ENCODE measurements at places on chromosomes 5 and 9.

- DNase-seq, result no peak
These were observed 68.0 kb downstream of the ZNF608 start for GRCh38 chr5:124678468-124678867.

- no peak for DNase-seq
These were observed 2.9 kb downstream of the UBE2B start for GRCh38 chr5:134374232-134374631.

DNA sequence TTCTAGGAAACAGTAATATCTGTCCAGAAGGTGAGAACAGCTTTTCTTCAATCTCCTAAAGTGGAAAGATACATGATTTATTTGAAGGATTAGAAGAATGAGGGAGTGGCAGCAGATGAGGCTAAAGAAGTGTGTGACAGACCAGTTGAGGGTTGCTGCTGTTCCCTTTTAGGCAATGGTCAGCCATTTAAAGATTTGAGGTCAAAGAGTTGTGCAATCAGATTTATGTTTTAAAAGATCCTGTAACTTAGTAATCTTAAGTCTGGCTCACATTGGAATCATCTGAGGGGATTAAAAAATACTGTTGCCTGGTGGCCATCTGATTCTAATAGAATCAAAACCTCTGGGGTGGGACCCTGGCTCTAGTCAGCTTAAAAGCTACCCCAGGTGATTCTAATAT, 4.3 kb upstream of the SGCD start:
- no peak for DNase-seq

DNA sequence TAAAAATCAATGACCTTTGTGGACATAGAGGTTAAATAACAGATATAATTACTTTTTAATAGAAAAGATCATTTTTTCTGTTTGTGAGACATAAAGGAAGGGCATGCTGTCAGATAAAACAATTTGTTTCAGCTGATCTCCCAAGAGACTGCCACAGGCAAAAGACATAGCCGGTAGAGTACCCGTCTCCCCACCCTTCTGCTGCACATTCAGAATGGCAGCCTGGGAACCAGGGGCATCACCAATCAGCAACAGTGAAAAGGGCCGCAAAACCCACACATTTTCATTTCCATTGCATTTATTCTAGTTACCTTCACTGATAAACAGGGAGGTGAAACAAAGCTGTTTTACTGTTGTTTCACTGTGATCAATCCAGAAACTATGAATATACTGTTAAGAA, 357.7 kb downstream of the ARRDC3 start:
- no peak for DNase-seq

DNA sequence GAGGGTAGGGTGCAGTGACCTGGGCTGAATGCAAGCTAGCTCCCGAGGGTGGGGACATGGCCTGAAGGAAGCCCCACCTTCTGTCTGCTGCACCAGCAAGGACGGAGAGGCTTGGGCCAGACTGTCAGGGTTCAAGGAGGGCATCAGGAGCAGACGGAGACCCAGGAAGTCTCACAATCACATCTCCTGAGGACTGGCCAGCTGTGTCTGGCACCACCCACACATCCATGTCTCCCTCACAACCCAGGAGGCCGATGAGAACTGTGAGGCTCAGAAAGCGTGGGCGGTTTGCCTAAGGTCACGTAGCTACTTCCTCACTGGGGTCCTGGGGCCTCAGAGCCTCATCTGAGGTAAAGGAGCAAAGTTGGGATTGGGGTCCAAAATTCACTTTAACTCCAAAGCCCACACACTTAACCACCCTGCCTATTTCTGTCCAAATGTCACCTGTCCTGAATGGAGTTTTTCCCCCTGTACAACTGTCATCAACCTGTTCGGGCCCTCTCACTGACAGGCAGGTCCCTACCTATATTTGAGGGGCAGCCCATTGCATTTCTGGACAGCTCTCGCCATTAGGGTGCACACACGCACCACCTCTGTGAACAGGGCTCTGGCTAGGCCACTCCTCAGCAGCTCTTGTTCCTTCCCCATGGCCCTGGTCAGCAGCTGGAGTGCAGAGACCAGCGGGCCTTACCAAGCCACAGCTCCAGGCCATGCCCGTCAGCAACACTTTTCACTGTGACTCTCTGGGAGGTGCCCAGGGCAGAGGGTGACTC, 3.4 kb downstream of the IL13 start:
- no peak for DNase-seq

DNA sequence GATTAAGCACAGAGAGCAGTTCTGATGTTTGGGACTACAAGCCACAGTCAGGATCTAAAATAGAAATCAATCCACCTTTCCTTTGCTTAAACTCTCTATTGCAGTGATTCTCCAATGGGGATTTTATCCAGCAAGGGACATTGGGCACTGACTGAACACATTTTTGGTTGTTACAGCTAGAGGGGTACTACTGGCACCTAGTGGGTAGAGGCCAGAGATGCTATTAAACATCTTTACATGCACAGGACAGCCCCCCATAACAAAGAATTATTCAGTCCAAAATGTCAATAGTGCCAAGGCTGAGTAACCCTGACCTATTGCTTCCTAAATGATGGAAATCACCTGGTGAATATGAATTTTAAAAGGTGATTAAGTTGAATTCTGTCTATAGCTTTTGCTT, 12.0 kb downstream of the ZNF622 start:
- DNase-seq, result no peak

DNA sequence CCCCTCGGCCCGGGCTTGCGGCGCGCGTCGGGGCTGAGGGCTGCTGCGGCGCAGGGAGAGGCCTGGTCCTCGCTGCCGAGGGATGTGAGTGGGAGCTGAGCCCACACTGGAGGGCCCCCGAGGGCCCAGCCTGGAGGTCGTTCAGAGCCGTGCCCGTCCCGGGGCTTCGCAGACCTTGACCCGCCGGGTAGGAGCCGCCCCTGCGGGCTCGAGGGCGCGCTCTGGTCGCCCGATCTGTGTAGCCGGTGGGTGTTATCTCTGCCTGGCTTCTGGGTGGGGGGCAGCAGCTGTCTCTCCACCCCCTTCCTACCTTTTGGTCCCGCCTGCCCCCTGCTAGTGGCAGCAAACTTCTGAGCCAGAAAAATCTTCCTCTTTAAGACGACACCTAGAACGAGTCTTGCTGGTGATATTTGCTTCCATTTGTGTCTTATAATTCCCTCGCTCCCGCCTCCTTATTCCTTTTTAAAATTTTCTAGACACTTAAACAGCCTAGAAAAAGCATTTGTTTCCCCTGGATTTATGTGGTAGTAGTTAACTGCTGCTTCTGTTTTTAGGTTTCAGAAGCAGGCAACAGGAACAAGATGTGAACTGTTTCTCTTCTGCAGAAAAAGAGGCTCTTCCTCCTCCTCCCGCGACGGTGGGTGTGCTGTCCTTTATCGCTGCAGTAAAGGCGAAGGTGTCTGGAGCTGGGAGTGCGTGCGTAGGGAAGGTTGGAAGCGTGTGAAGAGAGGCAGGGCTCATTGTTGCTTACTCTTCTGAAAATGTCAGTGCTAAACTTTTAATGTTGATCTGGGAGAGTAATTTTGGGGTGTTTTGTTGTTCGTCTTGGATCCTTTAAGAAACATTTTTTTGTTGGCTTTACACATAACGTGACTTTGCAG, 554 bp downstream of the JAK2 start:
- peak; percentile 52 for DNase-seq

GRCh38 chr5:174359071-174359470, 313.6 kb downstream of the NSG2 start:
- DNase-seq, result no peak

DNA sequence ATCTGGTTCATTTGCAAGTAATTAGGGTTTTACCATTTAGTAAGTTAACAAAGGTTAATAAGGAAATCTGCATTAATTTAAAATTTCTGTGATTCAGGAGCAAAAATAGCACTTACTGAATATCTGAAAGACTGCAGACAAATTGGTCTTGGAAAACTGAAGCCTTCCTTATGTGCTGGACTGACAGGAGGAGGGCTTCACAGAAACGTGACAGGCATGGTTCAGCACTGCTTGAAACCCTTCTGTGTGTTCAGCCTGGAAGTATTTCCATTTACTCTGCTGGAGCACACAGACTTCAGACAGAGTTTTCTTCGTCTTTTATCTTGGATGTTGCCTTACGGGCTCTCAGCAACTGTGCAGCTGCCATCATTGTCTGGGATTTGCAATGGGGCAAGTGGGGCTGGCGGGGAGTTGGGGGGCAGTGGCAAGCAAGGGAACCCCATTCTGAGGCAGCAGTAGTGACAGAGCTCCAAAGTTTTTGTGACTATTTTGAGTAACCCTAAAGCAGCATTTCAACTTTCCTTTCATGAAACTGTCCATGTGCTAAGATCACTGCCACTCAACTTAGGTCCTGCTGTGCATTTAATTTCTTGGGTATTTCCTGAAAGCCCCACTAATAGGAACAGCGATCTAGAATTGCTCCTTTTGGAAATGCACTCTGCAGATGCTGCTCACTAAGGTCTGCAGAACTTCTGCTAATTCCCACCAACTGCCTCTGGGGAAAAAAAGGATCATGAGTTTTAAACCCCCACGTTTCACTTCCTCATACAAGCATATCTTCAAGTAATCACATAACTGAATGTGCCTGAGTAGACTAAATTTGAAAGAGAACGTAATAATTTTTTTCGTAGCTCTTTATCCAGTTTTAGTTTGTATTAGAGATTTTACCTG, 56.6 kb downstream of the KCNN2 start:
- no peak for DNase-seq

- no peak for DNase-seq
These were observed 18.5 kb downstream of the MRPS27 start for GRCh38 chr5:72301557-72301956.

DNA sequence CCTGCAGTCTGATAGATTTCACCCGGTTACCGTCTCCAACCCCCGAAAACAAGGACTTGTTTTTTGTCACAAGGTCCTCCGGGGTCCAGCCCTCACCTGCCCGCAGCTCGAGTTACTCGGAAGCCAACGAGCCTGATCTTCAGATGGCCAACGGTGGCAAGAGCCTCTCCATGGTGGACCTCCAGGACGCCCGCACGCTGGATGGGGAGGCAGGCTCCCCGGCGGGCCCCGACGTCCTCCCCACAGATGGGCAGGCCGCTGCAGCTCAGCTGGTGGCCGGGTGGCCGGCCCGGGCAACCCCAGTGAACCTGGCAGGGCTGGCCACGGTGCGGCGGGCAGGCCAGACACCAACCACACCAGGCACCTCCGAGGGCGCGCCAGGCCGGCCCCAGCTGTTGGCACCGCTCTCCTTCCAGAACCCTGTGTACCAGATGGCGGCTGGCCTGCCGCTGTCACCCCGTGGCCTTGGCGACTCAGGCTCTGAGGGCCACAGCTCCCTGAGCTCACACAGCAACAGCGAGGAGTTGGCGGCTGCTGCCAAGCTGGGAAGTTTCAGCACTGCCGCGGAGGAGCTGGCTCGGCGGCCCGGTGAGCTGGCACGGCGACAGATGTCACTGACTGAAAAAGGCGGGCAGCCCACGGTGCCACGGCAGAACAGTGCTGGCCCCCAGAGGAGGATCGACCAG, 121.3 kb downstream of the DAB2IP start:
- peak; percentile 97 for DNase-seq

DNA sequence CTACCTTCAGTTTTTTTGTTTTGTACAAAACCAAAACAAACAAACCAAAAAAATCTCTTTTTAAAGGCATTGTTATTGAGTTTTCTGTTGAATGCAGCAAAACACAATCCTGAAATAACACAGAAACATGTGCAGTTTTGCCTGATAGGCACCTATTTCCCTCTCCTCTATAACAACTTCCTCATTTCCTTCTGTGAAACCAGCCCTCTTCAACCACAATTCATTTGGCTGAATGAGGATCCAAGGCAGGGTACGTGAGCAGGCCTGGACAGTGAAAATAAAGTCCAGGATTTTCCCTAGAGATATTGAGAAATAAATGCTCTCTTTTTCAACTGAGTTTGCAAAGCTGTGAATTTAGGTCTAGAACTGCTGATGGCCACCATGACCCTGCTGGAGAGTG, 134.8 kb upstream of the LARP1 start:
- no peak for DNase-seq

DNA sequence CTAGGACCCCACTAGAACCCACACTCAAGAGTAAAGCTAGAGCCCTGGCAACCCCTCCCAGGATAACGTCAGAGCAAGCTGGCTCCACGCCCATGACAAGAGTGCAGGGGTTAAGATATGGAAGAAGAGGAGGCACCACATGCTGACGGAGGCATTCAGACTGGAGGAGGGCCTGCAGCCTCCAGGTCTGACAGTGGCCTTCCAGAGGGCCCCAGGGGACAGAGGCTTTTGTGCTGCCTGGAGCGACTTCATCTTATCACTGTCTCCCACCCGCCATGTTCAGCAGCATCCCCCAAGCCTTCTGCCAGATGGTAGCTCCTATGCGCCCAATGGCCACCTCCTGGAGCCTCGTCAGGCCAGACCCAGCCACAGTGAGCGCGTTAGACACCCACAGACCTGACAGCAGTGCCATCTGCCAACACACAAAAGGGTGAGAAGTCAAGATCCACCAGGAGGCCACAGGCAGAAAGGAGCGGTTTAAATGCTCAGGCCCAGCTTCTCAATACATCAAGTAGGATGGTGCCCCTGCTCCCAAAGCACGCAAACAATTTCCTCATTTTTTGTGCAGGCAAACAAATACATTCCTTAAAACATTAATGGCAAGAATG, 65.8 kb downstream of the C5orf15 start:
- DNase-seq, result no peak

- DNase-seq, result no peak
These were observed 37.3 kb downstream of the SARDH start for GRCh38 chr9:133700819-133701320.

DNA sequence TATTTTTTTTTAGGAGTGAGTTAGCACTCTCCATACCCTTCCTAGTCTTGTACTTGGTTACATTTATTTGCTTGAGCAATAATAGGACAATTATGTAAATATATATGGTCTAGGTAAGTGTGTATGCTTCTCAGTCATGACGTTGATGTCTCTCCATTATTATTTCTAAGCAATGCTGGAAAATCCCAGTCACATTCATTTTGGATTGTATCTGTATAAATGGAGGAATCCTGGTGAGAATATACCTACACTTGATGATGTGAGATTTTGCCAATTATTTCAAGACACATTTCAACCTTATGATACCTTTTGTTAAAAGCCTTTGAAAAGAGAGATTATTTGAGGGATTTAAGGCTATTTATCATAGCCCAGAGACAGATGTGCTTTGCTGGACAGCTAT, 2244.5 kb upstream of the WWC1 start:
- DNase-seq, result no peak

- no peak for DNase-seq
These were observed 65.2 kb downstream of the RETREG1 start for GRCh38 chr5:16551628-16552027.

Data from adrenal gland (tissue), 19 donors.